ENCODE measurements at places on chromosomes 16 and 17.

DNA sequence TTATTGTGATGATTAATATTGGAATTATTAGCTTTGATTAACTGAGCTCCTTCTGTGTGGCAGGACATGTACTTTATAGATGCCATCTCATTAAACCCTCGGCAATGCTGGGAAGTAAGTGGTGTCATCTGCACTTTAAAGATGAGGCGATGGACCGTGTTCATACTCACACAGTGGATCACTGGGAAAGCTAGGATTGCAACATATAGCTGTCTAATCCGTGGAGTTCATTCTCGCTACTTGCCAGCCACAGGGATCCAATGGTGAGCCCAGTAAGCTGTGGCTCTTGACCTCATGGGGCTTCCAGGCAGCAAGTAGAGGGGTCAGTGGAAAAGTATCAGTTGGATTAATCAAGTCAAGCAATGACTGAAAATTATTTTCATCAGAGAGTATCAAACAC is 587.9 kb downstream of the CDH13 start:
- no peak for DNase-seq

DNA sequence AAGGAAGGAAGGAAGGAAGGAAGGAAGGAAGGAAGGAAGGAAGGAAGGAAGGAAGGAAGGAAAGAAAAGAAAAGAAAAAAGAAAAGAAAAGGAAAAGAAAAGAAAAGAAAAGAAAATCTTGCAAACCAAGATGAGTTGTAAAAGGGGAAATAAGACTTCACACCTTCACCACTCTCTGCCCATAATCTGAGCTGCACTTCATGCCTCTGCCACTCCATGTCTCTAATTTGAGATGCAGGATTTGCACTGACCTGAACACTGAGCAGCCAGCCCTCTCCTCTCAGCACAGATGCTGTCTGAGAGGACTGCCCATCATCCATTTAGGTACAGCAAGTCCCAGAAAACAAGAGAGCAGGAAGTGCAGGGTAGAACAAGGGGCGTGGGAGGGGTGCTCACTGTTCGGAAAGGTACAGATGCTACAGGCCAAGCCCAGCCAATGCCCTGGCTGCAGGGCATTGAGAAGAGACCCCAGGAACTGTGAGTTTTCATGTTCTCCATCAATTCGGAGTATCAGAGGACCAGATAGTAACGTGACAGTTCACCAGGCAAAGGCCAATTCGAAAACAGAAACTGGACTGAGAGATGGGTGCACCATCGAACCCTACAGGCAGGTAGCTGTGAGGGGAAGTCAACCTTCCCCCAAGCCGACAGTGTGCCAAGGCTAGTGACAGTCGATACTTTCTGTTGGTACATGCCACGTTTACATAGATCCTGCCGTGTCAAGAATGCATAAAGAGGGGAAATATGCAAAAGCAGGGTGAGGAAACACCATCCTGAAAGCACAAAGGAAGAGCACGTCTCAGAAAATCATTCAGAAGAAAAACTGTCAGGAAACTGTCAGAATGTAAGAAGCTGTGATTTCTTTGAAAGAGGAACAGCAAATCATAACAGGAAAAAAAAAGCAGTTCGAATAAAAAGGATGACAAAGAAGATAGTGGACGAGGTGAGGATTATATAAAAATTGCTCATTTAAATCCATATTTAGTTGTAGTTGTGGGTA is 142.0 kb upstream of the RCVRN start:
- no peak for DNase-seq

- DNase-seq = no peak
Measured at GRCh38 chr17:30251931-30252330, 16.4 kb upstream of the SLC6A4 start.

DNA sequence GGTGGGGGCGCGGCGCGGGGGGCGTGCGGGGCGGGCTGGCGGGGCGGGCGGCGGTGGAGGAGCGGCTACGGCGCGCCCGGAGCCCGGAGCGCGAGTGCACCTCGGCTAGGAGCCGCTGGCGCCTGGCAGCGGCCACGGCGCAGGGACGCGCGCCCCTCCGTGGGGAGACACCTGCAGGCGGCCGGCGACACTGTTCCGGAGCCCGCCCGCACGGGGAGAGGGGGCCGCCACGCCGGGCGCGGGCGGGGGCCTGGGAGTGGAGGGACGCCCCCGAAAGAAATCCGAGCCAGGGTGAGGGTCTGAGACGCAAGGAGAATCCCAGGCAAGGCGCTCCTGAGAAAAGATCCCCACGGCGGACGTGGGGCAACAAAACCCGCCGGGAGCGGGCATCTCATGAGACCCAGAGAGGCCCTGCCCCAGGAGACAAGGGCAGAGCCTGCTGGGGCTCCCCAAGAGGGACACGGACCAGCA is at the start of gene GSG1L:
TSS of gene GSG1L (minus strand) at position 124 of the 471 bp plus-strand sequence. CDS start 290 bp downstream, outside the sequence.
- no peak for DNase-seq

GRCh38 chr17:81081222-81082176 is 46.5 kb downstream of the BAIAP2 start:
- no peak for DNase-seq

DNA sequence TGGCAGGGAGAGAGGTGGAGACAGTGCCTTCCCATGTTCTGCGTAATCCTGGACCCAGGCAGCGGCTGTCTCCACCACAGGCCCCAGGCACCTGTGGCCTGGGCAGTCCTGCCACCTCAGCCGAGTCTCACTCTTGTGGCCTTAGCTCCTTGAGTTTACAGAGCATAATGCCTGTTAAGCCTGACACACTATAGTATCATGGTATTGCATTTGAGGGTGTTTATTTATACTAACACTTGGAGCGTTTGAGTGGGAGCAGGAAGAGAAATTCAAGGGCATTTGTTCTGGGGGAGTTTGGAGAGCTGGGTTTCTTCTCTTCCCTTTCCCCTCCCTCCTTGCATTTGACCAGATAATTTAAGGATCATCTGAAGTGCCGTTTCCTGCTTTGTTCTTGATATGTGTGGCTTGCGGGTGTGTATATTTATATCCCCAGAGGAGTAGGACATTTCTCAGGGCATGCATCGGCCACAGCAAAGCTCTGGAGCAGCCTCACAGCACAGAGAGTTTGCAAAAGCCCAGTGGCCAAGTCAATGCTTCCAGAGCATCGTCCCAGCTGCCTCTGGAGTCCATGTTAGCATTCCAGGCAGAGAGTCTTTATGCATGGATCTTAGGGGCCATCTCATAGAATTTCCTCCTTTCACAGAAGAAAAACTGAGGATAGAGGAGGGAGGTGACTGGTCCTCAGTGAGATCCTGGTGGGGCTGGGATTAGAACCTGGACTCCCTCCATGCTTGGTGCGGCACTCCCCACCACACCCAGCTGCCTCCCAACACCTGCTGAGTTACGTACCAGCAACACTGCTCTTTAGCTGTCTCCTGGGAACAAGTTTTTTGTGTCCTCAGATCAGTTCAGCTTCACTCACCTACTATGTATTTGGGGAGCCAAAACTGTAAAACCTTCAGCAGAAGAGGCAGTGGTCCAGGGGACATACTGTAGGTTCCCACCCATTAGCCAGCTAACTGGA is 222.8 kb downstream of the CCDC182 start:
- DNase-seq = no peak

DNA sequence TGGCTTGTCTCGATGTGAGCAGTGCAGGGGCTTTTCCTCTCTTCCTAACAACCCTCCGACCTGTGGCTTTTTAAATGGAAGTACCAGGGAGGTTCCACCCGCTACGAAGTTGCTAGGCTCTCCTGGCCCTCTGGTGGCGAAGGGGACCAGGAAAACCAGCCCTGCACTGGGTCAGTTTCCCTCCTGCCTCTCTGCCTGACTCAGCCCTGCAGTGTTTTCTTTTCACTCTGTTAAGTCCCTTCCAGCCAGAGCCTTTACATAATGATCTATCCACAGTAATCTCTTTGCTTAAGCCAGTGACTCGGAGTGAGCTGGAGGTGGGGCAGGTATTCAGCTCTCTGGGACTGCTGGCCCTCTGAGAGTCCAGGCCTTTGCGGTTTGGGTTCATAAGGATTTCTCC is 331.3 kb upstream of the EEF2KMT start:
- DNase-seq = no peak

DNA sequence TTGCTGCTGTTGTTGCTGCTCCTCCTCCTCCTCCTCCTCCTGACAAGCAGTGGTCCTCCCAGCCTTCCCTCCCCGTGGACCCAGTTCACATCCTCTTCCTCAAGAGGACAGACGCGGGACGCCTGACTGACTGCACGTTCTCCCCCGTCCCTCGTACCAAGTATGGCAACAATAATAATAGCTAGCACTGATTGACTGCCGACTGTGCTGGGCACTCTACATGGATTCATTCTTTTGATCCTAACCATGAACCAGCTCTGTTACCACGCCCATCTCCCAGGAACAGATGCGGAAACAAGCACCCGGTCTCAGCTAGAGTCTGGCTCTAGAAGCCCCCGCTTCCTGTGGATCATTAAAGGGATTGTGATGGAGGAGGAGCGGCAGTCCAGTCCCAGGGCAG is 78.0 kb downstream of the GNAO1 start:
- no peak for DNase-seq

DNA sequence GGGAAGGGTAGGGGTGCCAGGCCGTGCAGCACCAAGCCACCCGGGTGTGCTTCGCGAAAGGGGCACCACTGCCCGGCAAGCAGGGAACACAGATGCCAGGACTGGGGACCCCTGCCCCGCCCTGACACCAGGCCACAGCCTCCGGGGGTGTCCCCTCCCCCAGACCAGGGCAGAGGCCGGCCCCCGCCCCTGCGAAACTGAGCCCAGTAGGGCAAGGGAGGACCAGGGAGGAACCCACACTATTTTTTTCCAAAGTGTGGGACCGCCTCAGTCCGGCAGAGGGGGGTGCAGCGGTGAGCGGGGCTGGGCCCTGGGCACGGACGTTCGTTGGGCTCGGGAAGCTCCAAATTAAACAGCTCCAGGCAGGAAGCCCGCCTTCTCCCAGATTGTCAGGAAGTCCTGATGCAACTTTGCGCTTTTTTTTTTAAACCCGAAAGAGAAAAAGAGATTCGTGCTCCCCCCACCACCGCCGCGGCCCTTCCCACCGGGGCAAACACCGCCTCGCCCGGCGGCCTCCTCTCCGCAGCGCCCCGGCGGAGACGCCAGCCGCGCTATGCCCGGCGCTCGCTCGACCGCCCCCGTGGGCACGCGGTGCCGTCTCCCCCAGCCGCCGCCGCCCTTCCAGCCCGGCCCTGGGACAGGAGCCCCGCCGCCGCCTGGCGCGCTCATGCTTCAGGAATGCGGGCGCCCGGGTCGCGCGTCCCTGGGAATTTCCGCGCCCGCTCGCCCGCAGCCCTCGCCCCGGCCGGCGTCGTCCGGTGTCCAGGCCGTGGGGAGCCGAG is 755 bp downstream of the PIEZO1 start:
- DNase-seq = peak; percentile 52
